Naive B cell (primary cell): ENCODE measurements at places on chromosomes 3 and 15. TPM values are rescaled to one million over a fixed set of nuclear protein-coding genes. Genes with fewer than 3 reads are reported as not detected.

DNA sequence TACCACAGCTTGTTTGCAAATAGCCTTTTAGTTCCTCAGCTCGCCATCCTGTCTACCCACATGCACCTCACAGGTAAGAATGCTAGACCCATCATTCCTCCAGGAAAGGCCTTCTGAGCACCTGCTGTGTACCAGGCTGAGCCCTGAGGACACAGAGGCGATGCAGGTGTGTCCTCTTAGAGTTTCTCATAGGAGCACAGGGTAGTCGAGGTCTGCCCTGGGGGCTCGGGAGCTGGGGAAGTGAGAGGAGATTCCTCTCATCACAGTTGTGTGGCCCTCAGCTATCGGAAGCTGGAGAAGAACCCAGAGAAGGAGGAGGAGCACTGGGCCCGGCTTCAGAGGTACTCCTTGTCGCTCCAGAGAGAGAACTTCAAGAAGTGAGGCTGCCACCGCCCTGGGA lies 8.0 kb downstream of the MESP1 start:
- DNase-seq: no peak

- no peak for DNase-seq
Measured at GRCh38 chr3:10867384-10867783, 51.4 kb downstream of the SLC6A11 start.

GPR27 gene
- 0.13 TPM for polyA plus RNA-seq

DNA sequence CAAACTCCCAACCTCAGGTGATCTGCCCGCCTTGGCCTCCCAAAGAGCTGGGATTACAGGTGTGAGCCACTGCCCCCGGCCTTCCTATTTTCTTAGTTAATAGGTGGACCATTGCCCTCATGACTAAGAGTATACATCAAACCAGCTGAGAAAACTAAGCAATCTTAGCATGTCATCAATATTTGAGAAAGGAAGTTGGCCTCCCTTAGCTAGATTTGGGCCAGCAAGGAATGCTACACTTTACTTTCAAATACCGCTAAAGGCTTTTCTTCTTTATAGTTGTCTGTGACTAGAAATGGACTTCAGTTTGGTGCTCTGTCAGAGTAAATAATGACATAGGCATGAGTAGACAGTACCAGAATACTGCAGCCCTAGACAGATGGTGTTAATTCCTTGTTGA lies 199.3 kb downstream of the GAP43 start:
- no peak for DNase-seq

DNA sequence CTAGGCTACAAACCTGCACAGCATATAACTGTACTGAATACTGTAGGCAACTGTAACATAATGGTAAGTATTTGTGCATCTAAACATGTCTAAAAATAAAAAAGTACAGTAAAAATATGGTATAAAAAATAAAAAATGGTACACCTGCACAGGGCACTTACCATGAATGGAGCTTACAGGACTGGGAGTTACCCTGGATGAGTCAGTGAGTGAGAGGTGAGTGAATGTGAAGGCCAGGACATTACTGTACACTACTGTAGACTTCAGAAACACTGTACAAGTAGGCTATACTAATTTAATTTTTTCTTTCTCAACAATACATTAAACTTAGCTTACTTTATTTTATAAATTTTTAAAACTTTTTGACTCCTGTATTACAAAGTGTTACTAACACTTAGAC lies 265.3 kb downstream of the KLF13 start:
- DNase-seq: no peak

DNA sequence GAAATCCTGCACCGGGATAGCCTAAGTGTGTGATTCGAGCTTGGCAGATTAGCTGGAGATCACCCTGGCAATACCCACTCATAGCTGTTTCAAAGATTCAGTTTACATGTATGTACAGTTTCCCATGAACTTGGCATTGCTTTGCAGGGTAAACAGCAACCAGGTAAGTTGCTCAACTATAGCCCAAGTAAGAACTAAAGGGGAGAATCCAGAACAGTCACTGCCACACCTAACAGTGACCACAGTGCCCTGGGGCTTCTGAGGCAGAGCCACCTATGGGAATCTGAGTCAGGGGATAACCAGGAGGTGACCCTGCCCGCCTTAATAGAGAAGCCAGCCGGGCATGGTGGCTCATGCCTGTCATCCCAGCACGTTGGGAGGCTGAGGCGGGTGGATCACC lies 15.9 kb downstream of the CDAN1 start:
- no peak for DNase-seq

SMCO1 gene
- not detected for polyA plus RNA-seq

CTDSPL gene
- polyA plus RNA-seq: 0.15 TPM

GRCh38 chr3:13415997-13416793 lies 3.9 kb downstream of the NUP210 start:
- no peak for DNase-seq

MEGF11 gene
- not detected for polyA plus RNA-seq

NEIL1 gene
- 46.9 TPM for polyA plus RNA-seq

DNA sequence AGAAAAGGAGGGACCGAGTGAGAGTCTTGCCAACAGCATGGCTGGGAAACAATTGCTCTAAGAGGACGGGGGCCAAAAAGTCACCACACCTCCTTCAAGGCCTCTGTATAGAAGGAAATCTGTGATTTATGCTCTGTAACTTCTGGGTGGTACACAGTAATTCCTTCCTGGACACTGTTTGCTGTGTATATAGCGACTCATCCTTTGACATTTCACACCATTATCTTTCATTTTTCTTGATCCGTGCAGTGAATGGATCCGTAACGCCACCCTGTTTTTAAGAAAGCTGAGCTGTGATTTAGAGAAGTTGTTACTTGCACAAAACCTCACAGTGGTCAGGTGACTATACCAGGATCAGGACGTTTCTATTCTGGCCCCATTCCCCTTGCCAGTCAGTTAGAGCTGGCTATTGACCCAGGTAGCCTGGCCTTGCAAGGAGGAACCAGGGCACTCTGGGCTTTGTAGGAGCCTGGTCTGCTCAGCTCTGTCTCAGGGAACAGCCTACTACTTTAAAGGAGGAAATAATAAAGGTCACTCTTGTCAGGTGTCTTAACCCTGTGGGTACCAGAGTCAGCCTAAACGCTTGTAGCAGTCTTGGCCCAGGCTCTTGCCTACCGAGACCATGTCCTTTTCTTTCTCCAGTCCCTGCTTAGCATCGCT lies 86.5 kb upstream of the MYZAP start:
- DNase-seq: no peak

- no peak for DNase-seq
Measured at GRCh38 chr3:98555025-98555379, 23.2 kb downstream of the GPR15 start.

SUSD5 gene
- polyA plus RNA-seq: 0.08 TPM

DNA sequence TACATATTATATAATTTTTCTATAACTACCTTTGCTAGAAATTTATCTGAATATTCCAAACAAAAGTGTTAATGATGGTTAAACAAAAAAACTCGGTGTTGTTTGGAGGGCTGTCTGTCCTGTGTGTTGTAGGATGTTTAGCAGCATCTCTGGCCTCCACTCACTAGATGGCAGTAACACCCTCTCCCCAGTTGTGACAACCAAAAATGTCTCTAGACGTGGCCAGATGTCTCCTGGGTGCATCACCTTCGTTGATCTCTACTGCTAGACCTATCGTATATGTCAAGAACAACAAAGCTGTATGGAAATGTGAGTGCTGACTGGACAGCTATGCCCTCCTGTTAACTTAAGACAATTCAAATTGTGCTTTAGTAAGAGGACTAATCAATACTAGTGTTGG lies 14.1 kb downstream of the ANKRD34C start:
- DNase-seq: no peak

DNA sequence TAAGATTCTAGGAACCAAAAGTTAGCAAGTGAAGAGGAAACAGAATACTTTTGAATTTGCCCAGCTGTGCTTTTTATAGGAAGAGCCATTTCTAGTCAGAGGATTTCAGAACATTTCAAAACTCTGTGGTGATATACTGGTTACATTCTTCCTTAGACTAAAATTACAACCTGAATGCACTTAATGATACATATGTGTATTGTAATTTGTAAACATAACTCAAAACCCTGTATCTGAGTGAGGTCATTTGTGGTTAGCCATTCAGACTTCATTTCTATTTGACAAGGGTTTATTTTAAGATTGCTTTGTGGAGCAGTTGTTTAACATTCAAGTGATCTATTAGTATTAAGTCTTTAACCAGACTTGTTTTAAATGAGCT lies 59.4 kb upstream of the TRIM71 start:
- no peak for DNase-seq

DNA sequence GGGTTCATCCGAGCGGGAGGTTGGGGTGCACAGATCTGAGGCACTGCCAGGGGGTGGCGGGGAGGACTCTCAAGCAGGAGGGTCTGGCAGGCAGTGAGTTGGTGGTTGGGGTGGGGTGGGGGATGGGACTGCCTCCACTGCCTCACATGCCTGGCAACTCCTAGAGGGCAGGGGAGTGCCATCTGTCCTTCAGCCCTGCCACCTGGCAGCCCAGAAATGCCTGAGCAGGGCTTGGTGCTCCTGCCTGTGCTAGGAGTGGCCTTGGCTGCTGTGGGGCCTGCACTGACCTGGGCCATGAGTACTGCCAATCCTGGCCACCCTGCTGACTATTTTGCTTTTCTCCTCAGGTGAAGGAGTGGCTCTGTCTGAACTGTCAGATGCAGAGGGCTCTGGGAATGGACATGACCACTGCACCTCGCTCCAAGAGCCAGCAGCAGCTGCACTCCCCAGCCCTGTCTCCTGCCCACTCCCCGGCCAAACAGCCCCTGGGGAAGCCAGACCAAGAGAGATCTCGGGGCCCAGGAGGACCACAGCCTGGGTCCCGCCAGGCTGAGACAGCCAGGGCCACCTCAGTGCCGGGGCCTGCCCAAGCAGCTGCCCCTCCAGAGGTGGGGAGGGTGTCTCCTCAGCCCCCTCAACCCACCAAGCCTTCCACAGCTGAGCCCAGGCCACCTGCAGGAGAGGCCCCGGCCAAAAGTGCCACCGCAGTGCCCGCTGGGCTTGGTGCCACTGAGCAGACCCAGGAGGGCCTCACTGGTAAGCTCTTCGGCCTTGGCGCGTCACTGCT lies 32.0 kb upstream of the APEH start:
- DNase-seq: no peak

DNA sequence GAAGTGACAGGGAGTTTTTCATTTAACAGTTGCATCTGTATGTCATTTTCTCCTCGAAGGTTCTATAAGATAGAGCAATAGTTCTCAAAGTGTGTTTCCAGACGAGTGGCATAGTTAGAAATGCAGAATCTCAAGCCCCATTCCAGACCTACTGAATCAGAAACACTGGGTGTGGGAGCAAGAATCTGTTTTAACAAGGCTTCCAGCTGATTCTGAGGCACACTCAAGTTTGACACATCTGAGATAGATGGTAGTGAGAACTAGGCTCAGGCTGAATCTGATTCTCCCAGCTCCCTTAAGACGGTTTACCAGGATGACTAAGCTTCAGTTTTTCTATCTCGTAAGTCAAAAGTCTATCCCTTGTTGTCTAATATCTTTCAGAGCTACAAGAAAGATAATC lies 159.8 kb upstream of the NUDT16 start:
- no peak for DNase-seq

DNA sequence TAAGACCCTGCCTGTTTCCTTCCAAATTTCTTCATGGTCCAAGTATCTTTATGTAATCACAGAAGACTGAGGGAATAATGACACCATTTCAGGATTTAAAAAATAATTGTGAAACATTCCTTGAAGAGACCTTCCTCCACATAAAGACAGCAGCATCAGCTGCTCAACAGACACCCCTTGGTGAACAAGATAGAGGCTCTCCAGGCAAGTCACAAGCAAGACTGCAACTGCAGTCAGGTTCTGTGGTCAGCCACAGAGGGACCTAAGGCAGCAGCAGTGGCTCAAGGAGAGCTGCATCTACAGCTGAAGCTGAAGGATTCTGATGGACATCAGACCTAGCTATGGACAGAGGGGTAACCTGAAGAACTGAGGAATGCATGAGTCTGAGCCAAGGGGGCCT lies 97.2 kb upstream of the C3orf80 start:
- DNase-seq: no peak

- DNase-seq: no peak
Measured at GRCh38 chr3:126121074-126121473, 37.1 kb upstream of the SLC41A3 start.

RFC4 gene
- polyA plus RNA-seq: 34.4 TPM

GRCh38 chr3:64209866-64210621 lies 15.2 kb downstream of the PRICKLE2 start:
- no peak for DNase-seq

DNA sequence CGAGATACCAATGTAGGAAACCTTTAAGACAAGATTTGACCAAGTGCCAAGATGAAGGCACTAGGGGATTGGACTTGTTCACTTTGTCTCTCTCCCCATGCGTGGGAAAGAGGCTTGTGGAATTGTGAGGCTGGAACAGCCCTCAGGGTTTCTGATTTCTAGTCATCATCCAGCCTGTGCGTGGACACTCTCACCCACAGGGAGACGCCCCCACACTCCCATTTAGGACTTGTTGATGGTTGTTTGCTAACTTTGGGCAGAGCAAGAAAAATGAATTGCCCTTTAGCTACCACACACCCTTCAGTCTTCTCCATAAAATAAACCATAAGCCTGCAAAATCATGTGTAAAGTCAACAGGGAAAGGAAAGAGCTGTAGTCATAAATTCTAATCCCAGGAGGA lies 18.4 kb downstream of the ACKR2 start:
- DNase-seq: no peak

DNA sequence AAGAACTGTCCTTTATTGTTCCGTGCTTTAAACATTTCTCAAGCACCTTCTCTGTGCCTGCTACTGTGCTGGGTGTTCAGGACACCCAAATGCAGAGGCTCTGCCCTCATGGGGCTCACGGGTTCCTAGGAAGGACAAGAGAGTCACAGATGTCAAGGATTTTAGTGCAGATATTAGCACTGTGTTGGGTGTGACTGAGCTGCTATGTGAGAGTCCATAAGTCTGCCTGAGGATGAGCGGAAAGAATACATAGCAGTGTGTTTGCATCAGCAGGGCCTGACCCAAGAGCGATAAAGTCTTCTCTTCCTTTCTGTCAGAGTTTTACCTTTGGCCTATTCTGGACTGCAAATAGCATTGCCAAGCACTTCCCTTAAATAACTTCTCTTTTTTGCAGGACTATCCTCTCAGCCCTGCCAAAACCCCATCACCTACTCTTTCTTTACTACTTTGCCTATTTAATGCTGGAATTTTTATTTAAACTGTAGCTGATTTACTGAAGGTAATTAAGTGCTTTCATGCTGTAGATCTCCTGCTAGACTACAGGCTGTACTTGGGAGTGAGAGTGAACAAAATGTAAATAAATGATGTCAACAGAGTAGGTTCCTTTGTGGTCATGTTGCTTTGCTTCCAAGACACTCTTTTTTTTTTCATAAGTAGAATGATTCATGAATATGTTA lies 459.4 kb upstream of the TPRG1 start:
- no peak for DNase-seq

GOLGA6B gene
- not detected for polyA plus RNA-seq
